ENCODE measurements at places on chromosomes 13 and 19.

DNA sequence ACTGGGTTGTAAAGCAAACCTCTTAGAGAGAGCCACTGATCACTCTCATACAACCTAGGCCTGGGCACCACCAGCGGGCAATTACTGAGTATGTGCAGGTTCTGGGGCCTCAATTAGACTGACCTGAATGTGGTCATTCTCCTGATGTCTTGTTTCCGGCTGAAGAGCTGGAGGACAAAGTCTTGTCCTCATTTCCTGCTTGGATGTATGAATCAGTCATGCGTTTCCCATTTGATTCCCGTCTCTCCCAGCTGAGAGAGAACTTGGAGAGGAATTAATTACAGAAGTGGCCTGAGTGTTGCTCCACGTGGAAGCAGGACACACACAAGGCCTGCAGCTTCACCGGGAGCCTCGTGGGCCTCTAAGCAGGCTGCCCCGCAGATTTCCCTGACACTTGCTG, 799.3 kb upstream of the ARGLU1 start:
- DNase-seq = no peak

DNA sequence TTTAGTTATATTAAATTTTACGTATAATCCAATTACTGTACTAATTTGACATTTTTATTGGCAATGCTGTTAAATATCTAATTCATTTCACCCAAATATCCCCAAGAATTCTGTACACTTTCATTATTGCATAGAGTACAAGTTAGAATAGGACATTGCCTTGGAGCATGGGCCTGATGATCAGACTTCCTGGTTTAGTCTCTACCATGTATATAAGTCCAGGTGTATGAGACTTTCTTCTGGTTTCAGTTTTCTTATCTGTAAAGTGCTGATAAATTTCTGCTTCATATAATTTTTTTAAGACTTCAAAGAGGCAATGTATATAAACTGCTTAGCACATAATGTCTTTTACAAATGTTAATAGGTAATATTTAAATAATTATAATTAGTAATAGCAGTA, 179.4 kb downstream of the KLF12 start:
- DNase-seq = no peak

DNA sequence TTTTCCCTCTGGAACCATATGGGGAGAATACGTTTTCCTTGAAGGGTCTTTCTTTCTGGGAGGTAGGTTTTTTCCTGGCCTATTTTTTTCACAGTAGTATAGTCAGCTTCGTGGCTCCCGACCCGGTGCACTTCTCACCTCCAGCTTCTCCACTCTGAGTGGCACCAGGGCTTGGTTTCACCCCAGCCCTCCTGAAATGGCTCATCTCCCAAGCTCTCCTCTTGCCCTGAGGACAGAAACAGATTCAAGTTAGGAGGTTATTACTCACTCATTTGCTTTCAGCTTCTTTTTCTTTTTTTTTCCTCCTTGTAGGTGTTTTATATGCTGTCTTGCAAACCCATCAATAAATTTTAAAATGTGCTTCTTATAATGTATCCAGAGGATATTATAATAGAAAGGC, 199.3 kb downstream of the RFC3 start:
- no peak for DNase-seq

DNA sequence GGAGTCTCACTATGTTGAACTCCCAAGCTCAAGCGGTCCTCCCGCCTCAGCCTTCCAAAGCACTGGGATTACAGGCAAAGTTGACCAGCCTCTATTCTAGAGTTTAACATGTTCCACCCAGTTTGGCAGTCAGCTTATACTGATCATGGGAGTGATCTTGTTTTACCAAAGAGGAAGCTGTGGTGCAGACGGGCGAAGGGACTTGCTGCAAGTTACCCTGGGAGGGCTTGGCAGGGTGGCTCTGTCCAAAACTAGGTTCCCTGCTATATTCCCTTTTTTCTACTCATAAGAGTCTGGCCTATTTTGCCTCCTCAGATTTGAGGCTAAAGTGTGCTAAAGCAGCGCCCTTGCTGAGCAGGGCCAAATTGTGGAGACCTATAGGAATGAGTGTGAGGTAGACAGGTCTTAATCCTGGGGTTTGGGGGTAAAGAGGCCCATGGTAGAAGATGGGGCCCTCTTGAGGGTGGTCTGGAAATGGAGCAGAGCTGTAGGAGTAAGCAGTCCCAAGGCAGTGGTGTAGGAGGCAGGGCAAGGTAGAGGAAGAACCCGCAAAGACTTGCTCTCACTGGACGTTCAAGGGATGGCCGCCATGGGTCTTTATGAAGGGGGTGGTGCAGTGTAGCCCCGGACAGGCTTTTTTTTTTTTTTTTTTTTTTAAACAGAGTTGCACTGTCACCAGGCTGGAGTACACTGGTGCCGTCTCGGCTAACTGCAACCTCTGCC, 3.3 kb downstream of the RPS19 start:
- no peak for DNase-seq

DNA sequence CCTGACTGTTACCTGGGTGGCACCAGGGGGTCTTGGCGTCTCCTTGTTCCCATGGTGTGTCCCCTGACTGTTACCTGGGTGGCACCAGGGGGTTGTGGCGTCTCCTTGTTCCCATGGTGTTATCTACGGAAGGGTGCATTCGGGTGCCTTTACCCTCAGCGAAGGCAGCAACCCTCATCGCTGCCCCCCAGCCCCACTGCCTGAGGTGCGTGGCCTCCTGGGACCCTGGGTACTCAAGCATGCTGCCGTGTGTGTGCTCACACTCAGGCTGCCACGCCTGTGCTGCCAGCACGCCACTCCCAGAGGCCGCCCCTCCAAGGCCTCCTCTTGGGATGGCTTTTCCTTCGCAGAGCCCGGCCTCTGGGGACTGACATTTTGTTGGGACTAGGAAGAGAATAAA, 25.1 kb downstream of the TFDP1 start:
- DNase-seq = no peak

- DNase-seq = no peak
Observed at GRCh38 chr13:112970552-112971287, 1.7 kb downstream of the MCF2L start.

DNA sequence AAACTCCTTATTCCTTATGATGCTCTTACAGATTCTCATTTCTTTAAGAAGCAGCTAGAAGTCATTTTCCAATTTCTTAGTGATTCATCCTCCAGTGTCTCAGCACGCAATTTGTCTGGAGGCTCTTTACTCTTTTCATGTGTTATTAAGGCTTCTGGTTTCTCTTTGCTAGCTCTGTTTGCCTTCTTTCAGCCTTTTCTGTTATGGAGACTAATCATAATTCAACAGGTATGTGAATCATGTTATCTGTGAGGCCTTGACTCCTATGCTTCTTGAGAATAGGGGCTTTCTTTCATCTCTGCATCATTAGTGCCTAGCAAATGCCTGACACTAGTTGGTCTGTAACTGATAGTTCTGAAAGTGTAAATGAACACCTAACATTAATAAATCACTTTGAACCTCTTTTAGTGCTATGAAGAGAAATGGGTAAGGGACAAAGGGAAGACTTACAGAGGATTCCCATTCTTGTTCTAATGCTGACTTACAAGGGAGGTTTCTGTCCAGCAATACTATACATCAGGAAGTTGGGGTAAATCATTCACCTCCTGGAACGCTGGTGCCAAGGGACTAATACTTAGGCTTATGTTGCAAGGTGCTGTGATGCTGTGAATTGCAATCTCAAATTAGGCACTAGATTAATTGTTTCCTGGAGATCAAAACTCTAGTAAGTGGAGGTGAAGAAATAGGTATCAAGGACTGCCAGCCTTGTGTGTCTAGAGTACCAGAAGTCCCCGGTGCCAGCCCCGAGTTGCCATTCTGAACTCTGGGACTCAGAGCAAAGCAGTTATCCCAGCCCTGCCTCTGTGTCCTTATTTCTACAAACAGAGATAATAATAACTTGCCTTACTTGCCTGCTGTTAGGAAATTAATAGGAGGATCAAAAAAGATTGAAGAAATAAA, 265.6 kb downstream of the DCLK1 start:
- no peak for DNase-seq

DNA sequence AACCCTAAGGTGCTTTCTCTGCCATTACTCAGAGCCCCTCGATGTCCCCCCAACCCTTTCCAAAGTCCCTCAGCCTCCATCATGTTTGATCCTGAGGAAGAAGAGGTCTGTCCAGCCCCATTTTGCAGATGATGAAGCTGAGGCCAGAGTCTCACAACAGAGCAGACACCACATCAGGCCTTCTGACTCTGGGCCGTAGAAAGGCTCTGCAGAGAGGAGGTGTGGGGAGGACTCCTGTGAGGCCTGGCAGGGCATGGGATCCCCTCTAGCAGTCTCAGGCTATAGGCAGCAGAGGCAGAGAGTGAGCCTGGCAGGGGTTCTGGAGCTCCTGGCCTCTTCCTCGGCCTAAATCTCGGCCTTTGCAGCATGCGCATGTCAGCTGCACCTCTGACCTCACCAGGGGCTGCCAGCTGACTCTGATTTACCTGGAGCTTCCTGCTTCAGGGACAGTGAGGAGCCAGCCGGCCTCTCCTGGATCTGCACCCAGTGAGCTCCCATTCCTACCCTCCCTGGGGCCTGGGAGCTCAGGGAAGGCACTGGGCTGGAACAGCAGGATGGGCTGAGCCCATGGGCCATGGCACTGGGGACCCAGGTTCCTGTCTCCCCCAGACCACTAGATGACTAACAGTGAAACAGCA, 41.7 kb upstream of the VSTM2B start:
- DNase-seq = no peak

GRCh38 chr13:48162217-48162616, 67.3 kb upstream of the MED4 start:
- DNase-seq = no peak

DNA sequence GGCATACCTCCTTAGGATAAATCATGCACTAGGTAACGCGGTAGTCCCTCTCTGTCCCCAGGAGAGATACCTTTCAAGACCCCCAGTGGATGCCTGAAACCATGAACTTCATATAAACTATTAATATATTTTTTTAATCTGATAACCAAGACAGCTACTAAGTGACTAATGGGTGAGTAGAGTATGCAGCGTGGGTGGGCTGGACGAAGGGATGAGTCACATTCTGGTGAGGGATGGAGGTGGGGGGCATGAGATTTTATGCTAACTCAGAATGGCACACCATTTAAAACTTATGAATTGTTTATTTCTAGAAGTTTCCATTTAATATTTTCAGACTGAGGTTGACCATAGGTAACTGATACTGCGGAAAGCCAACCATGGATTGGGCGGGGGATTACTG, 46.2 kb downstream of the CDK8 start:
- DNase-seq = no peak

DNA sequence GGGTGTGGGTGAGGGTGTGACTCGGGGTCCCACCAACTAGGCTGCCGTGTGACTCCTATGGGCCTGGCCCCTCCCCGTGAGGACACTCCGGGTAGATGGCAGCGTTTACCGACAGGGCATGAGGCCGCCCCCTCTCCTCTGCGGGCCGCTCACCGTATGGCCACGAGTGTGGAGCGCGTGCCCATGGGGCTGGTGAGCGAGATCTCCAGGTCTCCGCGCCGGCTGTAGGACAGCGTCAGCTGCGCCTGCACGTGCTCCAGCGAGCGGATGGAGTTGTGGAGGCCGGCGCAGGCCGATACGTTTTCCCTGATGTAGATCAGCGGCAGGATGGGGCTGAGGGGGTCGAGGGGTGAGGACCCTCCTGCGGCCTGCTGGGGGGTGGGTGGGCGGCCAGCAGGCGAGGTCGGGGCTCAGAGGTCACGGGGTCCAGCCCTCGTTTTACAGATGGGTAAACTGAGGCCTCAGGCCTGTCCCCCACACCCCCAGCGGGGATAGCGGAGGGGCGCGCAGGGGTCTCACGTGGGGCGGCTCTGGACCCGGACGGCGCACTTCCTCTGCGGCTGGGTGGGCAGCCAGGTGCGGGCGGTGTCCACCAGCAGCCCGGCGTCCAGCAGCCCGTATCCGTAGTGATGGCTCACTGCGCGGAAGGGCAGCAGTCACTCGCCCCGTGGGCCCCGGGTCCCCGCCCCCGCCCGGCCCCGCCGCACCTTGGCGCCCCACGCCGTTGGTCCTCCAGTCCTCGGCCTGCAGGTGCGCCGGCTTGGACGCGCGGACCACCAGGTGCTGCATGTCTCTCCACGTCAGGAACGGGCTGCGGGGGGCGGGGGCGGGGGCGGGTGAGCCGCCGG, 4.3 kb upstream of the C19orf25 start:
- no peak for DNase-seq

DNA sequence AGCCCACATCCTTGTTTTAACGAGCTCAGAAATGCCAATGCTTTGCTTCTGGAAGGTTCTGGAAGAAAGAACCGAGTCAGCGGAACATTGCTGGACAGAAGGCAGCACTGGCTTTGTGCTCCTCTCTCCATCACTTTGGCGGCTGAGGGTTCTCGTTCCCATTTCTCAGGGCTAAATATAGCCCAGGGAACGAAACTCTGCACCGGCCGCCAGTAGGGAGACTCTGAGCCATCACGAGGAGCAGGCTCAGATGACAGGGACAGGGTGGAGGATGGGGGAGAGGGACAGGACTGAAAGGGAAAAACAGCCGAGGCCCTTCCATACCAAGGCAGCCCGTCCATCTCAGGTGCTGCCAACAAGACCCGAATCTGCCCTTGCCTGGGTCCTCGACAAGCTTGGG, 166.4 kb downstream of the CACNA1A start:
- no peak for DNase-seq

GRCh38 chr19:35124098-35125060, 8.8 kb downstream of the FXYD3 start:
- DNase-seq = peak; percentile 97

- DNase-seq = no peak
Observed at GRCh38 chr13:76872675-76873074, 13.5 kb downstream of the KCTD12 start.

- DNase-seq = no peak
Observed at GRCh38 chr19:918481-919198, 1.5 kb downstream of the KISS1R start.

GRCh38 chr19:38919837-38920601, 8.0 kb upstream of the CCER2 start:
- DNase-seq = no peak

DNA sequence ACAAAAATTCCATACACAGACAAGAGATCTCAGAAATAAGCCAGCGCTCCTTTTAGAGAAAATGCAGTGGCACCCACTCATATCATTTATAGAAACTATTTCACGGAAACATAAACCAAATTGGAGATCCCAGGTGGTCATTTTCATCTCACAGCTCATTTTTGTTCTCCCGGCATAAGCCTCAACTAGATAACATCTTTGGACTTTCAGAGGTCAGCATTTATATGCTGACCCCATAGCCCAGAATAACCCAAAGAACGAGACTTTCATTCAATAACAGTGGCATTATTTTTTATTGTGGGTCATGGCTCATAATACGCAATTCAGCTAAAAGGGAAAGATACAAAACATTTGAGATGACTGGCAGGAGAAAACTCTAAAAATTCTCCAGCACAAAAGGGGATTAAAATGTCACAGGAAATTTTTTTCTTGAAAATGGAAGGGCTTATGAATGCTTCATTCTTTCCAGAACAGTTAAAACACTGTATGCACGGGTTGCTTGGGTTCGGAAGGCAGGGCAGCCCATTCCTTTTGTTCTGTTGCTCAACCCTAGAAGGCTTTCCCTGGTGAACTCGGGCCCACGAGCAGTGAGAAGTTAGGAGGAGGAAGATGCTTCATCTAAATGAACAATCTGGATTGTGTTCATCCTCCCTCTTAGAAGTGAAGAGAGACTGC, 24.0 kb downstream of the STARD13 start:
- DNase-seq = no peak

DNA sequence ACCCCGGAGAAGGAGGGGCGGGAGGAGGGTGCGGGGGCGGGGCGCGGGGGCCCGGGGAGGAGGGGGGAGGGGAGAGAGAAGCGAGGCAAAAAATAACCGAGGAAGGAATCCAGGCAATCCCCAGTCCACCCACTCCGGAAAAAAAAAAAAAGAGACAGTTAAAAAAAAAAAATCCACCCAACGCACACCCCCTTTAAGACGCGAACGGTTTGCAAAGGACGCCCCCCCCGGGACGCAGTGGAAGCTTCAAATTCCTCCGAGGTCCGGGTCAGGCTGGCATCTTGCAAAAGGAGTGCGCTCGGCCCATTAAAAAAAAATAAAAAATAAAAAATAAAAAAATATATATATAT, at the start of gene CACNA1A:
Gene CACNA1A, minus strand, starts transcription at position 9 of the 350 bp plus-strand sequence. CDS start 255 bp downstream, outside the sequence.
- no peak for DNase-seq
